T-cell (primary cell): ENCODE measurements at places on chromosomes 3 and 15. TPM values are rescaled to one million over a fixed set of nuclear protein-coding genes. Genes with fewer than 3 reads are reported as not detected.

Gene THPO
- not detected for total RNA-seq

Gene CLDN16
- total RNA-seq = not detected

Gene CLDN1
- total RNA-seq = 0.28 TPM

Gene CPEB1
- 0.72 TPM for total RNA-seq

Gene FGF7
- total RNA-seq = 0.20 TPM

Gene C3orf22
- not detected for total RNA-seq

Gene INSYN1
- not detected for total RNA-seq

DNA sequence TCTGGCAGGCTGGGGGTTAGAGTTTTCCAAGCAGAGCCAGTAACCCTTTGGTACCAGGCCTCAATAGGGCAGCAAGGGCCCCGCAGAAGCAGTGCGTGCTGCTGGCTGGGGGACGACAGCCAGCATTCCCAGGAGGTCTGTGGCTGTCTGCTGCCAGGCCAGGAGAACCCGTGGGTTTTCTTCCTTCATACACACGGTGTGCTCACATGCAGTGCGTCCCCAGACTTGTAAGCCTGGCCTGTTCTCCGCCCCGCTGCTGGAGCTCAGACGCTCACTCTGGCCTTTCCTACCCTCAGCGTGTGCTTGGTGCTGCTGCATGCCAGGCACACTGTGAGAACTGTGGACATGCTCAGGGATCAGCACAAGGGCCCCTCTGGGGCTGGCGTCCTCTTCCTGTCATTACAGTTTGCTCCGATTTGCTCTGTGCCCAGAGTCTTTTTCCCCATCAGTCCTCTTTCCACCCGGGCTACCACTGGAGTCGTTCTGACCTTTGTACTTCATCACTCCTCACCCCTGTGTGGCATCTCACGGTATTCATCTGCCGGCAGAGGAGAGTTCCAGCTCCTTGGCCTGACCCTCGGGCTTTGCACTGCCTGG lies 149.5 kb downstream of the DNAJB8 start:
- no peaks in the 10 kb centered on the region for H3K36me3 ChIP-seq
- DNase-seq = no peak
- peak overlapping the region; percentile 69 for H3K27ac ChIP-seq
- H3K4me3 ChIP-seq = no peak overlapping the region

DNA sequence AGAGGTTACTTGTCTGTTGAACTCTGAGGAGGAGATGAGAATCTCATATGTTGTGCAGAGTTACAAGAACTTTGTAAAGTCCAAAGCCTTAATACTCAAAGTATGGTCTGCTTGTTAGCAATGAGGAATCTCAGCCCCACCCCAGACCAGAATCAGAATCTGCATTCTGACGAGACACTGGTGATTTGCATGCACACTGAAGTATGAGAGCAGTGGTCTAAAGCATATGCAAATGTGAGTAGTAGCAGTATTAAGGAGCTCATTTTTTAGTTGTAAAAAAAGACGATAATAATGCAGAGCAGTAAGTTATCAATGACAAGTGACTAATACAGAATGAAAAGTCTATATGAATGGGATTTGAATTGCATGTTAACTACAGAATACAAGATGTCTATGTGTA lies 327.7 kb downstream of the RYR3 start:
- no peaks in the 10 kb centered on the region for H3K4me1 ChIP-seq
- no peak for DNase-seq
- no peaks in the 10 kb centered on the region for H3K27me3 ChIP-seq
- no peaks in the 10 kb centered on the region for H3K36me3 ChIP-seq

DNA sequence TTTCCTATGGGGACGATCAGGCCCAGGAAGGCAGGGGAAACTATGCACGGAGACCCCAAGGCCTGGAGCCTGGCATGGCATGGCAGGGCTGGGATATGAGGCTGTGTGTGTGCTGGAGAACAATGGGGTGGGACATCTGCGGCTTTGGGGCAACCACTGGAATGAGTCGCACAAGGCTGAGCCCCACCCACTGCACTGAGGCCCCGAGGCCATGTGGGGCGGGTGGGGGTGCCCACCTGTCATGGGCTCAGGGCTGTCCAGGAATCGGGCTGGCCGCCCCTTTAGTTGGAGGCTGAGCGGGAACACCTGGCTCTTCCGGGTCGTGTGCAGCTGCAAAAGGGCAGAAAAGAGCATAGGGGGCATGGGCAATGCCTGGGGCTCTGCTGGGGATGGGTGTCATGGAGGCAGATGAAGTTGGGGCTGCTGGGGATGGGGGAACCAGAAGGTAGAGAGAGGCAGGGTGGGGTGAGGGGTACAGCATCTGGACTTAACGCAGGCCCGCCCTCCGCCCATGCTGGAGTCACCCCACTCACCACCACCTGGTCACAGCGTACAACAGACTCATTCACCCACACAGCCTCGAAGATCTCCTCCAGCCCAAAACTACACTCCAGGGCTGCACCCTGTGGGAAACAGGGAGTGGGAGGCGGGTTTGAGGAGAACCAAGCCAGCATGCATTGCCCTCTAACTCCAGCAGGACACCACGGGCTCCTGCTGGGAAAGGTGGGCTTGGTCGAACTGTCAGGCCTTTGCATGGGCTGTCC lies 31.1 kb downstream of the PLXND1 start:
- H3K36me3 ChIP-seq = no peaks in the 10 kb centered on the region
- H3K27ac ChIP-seq = peak overlapping the region; percentile 95
- no peak for DNase-seq
- peaks cover 15% of the 10 kb centered on the region for H3K4me1 ChIP-seq
- no peaks in the 10 kb centered on the region for H3K27me3 ChIP-seq

GRCh38 chr15:38555686-38556334 lies 8.8 kb downstream of the RASGRP1 start:
- H3K36me3 ChIP-seq = peaks cover 6% of the 10 kb centered on the region
- H3K4me1 ChIP-seq = peaks cover 87% of the 10 kb centered on the region
- no peak overlapping the region for H3K4me3 ChIP-seq
- peak overlapping the region; percentile 74 for H3K27ac ChIP-seq
- DNase-seq = no peak
- H3K27me3 ChIP-seq = no peaks in the 10 kb centered on the region

GRCh38 chr15:42082823-42083604 lies 11.3 kb downstream of the PLA2G4D start:
- no peaks in the 10 kb centered on the region for H3K27me3 ChIP-seq
- H3K36me3 ChIP-seq = no peaks in the 10 kb centered on the region
- H3K4me1 ChIP-seq = no peaks in the 10 kb centered on the region
- DNase-seq = no peak
- H3K27ac ChIP-seq = no peak overlapping the region
- H3K4me3 ChIP-seq = no peak overlapping the region

GRCh38 chr15:38524156-38524555 lies 40.5 kb downstream of the RASGRP1 start:
- H3K4me1 ChIP-seq = peaks cover 12% of the 10 kb centered on the region
- no peak overlapping the region for H3K27ac ChIP-seq
- H3K36me3 ChIP-seq = peaks cover 78% of the 10 kb centered on the region
- H3K4me3 ChIP-seq = no peak overlapping the region
- no peaks in the 10 kb centered on the region for H3K27me3 ChIP-seq

DNA sequence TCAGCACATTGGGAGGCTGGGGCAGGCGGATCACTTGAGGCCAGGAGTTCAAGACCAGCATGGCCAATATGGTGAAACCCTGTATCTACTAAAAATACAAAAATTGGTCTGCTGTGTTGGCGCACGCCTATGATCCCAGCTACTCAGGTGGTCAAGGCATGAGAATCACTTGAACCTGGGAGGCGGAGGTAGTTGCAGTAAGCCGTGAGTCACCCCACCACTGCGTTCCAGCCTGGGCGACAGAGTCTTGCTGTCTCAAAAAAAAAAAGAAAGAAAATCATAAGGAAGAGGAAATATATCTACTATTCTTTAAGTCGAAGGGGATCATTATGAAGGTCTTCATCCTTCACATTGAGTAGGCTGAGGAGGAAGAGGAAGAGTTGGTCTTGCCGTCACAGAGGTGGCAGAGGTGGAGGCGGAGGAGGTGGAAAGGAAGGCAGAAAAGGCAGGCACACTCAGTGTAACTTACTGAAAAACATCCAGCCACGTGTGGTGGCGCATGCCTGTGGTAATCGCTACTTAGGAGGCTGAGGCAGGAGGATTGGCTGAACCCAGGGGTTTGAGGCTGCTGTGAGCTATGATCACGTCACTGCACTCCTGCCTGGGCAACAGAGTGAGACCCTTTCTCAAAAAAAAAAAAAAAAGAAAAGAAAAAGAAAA lies 14.2 kb downstream of the CSK start:
- H3K36me3 ChIP-seq = peaks cover 61% of the 10 kb centered on the region
- peak; percentile 40 for DNase-seq
- H3K27me3 ChIP-seq = no peaks in the 10 kb centered on the region

- peak overlapping the region; percentile 74 for H3K4me3 ChIP-seq
- no peaks in the 10 kb centered on the region for H3K36me3 ChIP-seq
- H3K27ac ChIP-seq = peak overlapping the region; percentile 49
- H3K27me3 ChIP-seq = no peaks in the 10 kb centered on the region
- no peak for DNase-seq
- peaks cover 21% of the 10 kb centered on the region for H3K4me1 ChIP-seq
These were observed 289 bp upstream of the TFDP2 start for GRCh38 chr3:142149673-142149992.

- DNase-seq = no peak
- H3K27ac ChIP-seq = no peak overlapping the region
- no peaks in the 10 kb centered on the region for H3K27me3 ChIP-seq
- no peaks in the 10 kb centered on the region for H3K4me1 ChIP-seq
- no peaks in the 10 kb centered on the region for H3K36me3 ChIP-seq
These were observed 3.0 kb downstream of the GPR15 start for GRCh38 chr3:98534734-98535133.

GRCh38 chr15:42921342-42921731 lies 759 bp upstream of the TTBK2 start:
- no peaks in the 10 kb centered on the region for H3K27me3 ChIP-seq
- peak overlapping the region; percentile 75 for H3K4me3 ChIP-seq
- DNase-seq = no peak
- peak overlapping the region; percentile 36 for H3K27ac ChIP-seq

DNA sequence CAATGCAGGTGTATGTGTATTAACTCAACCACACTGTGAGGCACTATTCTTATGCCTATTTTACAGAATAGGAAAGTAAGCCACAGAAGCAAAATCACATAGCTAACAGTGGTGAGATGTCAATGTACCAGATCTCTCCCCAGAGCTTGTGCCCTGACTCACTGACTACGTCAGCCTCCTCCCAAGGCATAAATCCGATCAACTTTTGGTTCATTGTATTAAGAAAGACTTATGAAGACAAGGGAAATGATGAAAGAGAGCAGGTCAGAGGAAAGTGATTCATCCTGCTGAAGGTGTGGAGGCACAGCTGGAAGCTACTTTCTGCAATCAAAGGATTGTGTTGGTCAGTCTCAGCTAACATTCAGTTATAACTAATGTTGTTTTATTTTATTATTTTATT lies 33.0 kb upstream of the SV2B start:
- no peak for DNase-seq
- peaks cover 9% of the 10 kb centered on the region for H3K27me3 ChIP-seq
- no peak overlapping the region for H3K4me3 ChIP-seq
- H3K4me1 ChIP-seq = no peaks in the 10 kb centered on the region
- no peak overlapping the region for H3K27ac ChIP-seq

GRCh38 chr3:10338591-10339353 lies 17.9 kb upstream of the SEC13 start:
- no peak for DNase-seq
- H3K27ac ChIP-seq = no peak overlapping the region
- no peak overlapping the region for H3K4me3 ChIP-seq
- H3K4me1 ChIP-seq = no peaks in the 10 kb centered on the region
- H3K27me3 ChIP-seq = peaks cover 21% of the 10 kb centered on the region
- no peaks in the 10 kb centered on the region for H3K36me3 ChIP-seq

GRCh38 chr3:74722211-74722610 lies 107.8 kb upstream of the CNTN3 start:
- H3K27ac ChIP-seq = no peak overlapping the region
- no peaks in the 10 kb centered on the region for H3K4me1 ChIP-seq
- no peak for DNase-seq
- no peak overlapping the region for H3K4me3 ChIP-seq

DNA sequence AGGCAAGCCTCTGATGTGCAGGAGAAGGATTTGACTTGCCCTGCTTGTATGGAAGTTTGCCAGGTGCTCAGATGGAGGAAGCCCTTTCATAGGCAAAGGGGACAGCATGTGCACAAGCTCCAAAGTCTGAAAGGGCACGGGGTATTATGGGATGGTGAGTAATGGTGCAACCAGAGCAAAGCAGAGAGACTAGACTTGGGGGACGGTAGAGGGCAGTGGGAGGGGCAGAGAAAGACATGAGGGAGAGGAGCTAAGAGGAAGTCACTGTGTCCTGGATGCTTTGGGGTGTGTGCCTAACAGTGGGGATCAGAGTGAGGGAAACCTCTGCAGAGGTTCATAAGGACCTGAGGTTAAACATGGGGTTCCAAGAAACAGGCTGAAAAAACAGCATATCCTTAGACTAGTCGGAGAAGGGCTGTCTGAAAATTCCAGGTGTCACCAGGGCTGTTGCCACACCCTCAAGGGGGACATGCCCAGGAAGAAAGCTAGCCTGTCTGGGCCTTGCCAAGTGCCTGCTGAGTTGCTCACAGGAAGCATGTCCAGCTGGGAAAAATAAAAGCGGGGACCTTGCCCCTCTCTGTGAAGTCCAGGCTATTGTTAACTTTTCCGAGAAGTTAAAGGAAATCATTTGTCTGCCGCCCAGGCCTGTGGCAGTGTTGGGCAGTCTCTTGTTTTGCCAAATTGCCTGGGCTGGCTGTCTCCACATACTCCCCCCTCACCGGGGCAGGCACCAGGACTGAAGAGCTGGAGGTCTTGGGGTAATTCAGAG lies 47.1 kb downstream of the HRH1 start:
- H3K4me3 ChIP-seq = no peak overlapping the region
- H3K27ac ChIP-seq = no peak overlapping the region
- no peaks in the 10 kb centered on the region for H3K4me1 ChIP-seq
- no peak for DNase-seq
- H3K27me3 ChIP-seq = no peaks in the 10 kb centered on the region

- no peak overlapping the region for H3K4me3 ChIP-seq
- no peaks in the 10 kb centered on the region for H3K36me3 ChIP-seq
- no peaks in the 10 kb centered on the region for H3K27me3 ChIP-seq
These were observed 278.0 kb upstream of the NECTIN3 start for GRCh38 chr3:110793611-110794010.

DNA sequence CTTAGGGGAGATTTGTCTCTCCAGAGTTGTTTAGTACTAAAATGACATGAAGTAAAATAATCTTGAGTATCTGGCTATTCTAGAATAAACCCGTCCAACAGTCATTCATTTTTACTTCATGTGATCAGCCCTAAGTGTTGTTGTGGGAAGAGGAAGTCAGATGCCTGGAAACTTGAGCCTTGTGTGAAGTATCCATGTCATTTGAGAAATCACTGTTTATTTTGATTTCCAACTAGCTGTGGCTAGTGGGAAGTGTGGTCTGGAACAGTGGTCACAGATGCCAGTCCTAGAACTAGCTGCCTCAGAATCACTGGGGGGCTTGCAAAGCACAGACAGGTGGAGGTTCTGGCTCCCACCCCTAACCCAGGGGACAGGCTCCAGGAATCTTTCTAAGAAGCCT lies 77.7 kb upstream of the LIMD1 start:
- peaks cover 2% of the 10 kb centered on the region for H3K4me1 ChIP-seq
- no peak for DNase-seq
- no peak overlapping the region for H3K27ac ChIP-seq
- H3K36me3 ChIP-seq = peaks cover 13% of the 10 kb centered on the region
- no peak overlapping the region for H3K4me3 ChIP-seq

- no peak overlapping the region for H3K27ac ChIP-seq
- DNase-seq = no peak
- H3K4me3 ChIP-seq = no peak overlapping the region
- H3K36me3 ChIP-seq = peaks cover 18% of the 10 kb centered on the region
- H3K4me1 ChIP-seq = no peaks in the 10 kb centered on the region
These were observed 30.3 kb upstream of the SEMA3F start for GRCh38 chr3:50124800-50125178.
